H9 (cell line): ENCODE measurements at places on chromosomes 3 and 15. TPM values are rescaled to one million over a fixed set of nuclear protein-coding genes. Genes with fewer than 3 reads are reported as not detected.

PPARG gene
- 0.42 TPM in 1 of 2 replicates, not detected in the other for total RNA-seq

MAP6D1 gene
- 5.6 and 7.1 TPM in 2 replicates for total RNA-seq

CCR5 gene
- total RNA-seq, result not detected in 2 replicates

ARL14 gene
- total RNA-seq, result not detected in 2 replicates

GMNC gene
- total RNA-seq, result not detected in 2 replicates

RSL24D1 gene
- 111 and 112 TPM in 2 replicates for total RNA-seq

SPSB4 gene
- 6.0 and 6.2 TPM in 2 replicates for total RNA-seq

ROPN1 gene
- total RNA-seq, result not detected in 2 replicates

CD80 gene
- total RNA-seq, result not detected in 2 replicates

KLHL6 gene
- not detected in 2 replicates for total RNA-seq

DNA sequence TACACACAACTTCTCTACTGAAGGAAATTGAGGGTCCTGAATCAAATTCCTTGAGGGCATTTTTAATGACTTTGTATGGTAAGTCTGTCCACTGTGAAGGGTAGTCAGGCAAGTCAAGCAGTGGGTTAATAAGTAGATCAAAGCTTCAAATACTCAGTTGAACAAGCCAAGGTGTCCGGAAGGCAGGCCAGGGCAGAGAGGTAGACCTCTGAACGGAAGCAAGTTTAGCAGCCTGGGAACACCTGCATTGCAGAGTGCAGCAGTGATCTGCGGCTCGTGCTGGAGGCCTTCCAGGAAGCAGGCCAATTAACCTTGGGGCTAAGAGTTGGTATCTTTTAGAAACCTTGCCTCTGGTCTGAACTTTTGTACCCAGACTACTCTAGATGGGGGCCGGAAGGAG, 143.8 kb downstream of the LRTM1 start:
- no peak for DNase-seq

DNA sequence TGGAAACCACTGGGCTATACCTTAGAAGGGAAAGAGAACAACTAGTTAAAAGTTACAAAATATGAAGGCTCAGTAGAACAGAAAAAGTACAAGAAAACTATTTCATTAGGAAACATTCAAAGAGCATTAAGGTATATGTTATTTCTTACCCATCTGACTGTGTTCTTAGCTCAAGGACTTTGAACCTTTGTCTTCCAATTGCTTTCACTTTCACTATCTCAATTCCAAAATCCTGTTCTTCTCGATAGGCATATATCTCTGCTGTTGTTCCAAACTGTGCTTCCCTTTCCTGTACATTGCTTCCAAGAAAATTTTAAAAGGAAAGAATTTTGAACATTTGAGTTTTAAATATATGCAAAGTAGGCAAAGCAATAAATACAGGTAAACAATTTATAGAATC, 6.9 kb downstream of the CRBN start:
- no peak for DNase-seq

DNA sequence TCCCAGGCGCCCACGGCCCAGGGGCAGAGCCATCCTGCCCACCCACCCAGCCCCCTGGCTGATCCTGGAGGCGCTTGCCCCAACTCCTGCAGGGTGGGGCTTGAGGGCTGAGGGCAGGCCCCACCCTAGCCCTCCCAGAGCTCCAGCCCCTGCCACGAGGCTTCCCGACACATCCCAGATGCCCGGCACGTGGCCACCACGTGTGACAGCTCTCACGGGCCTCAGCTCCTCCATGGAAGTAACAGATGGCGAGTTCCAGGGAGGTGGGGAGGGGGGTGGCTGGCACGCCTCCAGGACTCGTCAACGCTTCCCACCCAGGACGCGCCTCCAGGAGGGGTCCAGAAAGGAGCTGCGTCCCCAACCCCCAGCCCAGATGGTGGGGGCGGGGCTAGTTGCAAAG, 29.1 kb downstream of the PLXND1 start:
- DNase-seq, result no peak

GRCh38 chr3:77096966-77097890, 57.3 kb downstream of the ROBO2 start:
- no peak for DNase-seq

DNA sequence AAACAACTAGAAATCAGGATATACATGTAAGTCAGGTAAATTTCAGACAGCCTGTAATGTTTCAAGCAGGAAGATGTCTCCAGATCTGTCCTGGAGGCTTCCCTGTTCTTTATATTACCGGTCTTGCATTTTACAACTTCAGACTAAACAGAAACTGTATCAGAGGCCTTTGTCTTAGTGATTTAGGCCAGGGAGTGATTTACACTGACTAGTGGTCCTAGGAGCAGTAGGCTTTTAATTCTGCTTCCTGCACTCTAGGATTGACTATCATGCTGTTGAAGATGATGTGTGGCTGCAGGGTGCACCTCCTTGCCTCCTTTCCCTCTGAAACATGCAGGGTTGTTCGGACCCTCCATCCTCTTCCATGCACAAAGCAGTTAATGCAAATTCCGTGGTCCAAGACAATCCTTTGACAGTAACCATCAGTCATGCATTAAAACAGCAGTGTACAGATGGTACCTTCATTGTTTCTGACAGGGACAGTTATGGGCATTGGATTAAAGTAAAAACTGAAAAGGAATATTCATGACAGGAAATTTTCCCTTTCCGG, 27.6 kb downstream of the CHRNA7 start:
- DNase-seq, result no peak

- DNase-seq, result no peak
Observed at GRCh38 chr3:111837112-111837511, 22.0 kb upstream of the PHLDB2 start.

DNA sequence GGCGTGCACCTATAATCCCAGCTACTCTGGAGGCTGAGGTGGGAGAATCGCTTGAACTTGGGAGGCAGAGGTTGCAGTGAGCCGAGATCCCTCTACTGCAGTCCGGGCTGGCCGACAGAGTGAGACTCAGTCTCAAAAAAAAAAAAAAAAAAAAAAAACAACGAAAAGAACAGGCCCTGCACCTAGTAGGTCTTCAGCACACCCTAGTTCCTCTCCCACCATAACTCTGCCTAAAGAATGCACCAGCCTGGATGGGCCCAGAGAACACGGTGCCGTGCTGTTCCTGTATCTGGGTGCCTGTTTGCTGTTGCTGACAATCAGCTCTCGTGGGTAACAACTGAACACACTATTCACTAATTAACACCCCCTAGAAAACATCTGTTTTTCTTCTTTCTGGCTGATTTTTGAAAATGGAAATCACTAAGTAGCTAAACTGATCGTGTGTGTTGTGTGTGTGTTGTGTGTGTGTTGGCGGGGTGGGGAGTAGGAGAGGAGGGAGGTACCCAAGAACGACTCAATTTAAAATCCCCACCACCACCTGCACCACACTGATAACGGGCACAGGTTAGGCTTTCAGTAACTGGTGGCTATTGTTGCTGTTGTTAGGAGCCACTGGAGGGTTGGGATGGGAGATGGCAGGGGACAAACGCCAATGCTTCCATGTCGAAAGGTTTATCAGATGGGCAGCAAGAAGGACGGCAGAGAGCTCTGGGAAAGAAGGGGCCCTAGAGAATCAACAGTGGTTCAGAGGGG, 40.6 kb upstream of the MEX3B start:
- DNase-seq, result no peak

- DNase-seq, result no peak
Observed at GRCh38 chr3:125085166-125085565, 29.4 kb upstream of the HEG1 start.

GRCh38 chr3:51703068-51703760, 3.7 kb upstream of the GRM2 start:
- DNase-seq, result no peak

GRCh38 chr3:5141760-5142159, 19.7 kb downstream of the ARL8B start:
- DNase-seq, result no peak

- peak; percentile 59 for DNase-seq
Observed at GRCh38 chr3:20511863-20512505, 326.0 kb upstream of the SGO1 start.

- DNase-seq, result no peak
Observed at GRCh38 chr3:191345334-191345733, 15.0 kb upstream of the UTS2B start.

DNA sequence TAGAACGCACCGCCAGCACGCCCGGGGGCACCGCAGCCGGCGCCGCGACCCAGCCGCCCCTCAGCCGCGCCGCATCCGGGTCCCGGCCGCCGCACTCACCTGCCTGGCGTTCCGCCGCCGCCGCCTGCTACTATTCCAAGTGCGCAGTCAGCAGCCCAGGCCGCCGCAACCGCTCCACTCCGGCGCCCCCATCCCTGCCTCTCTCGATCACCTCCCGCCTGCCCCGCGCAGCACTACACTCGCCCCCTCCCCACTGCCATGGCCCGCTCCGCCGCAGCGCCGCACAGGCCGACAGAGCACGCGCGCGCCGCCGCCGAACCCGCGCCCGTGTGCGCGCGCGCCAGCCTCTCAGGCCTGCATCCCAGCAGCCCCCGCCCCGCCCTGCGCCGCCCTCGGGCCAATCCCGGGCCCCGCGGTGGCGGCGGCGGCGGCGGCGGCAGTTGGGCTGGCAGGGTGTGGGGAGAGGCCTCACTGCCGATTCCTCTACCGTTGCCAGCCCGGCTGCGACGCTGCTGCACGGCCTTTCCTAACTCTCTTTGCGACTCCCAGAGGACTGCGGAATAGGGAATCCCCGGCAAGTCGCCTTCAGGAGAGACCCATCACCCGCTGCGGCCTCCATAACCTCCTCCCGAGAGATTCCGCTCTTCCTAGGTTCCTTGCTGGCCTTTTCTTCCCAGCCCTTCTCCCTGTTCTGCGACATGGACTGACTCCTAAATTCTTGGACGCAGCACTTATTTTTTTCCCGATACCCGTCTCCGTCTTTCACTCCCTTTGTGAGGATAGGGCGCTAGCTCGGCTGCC, at the start of gene PIK3CB:
Gene PIK3CB (minus strand): TSS at position 333 of the 801 bp plus-strand sequence. CDS start 75,585 bp downstream, outside the sequence.
- DNase-seq, result peak; percentile 92

- DNase-seq, result no peak
Observed at GRCh38 chr15:100167884-100168375, 173.8 kb downstream of the ADAMTS17 start.

- DNase-seq, result peak; percentile 52
Observed at GRCh38 chr15:76058714-76059319, 968 bp upstream of the TMEM266 start.

DNA sequence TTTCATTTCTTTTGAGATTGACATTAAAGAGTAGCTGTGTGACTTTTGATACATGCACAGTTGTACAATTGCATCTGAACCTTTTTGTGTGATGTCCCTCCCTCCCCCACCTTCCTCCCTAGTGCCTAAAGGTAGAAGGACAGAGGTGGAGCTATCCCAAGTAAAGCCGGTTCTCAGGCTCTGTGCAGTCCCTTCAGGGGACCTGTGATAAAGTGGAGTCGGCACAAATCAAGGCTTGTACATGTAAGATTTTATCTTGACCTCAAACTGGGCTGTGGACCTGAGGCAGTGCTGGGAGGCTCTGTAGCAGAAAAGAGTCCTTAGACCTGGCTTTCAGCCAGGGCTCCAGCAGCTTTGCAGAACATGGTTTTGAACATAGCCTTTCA, 55.5 kb upstream of the CMTM7 start:
- DNase-seq, result no peak

GRCh38 chr15:40695469-40695890, 506 bp downstream of the RAD51 start:
- DNase-seq, result no peak

DNA sequence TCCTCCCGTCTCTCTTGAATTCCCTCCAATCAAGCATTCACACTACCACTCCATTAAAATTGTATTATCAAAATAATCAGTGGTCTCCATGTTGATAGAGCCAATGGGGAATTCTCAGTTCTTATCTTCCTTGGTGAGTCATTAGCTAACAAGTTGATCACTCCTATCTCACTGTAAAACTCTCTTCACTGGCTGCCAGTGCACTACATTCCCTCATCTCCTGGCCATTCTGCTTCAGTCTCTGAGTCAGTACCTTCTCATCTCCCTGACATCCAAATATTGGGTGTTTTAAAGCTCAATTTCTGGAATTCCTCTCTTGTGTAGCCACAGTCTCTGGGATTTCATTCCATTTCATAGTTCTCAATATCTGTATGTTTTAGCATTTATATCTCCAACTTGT, 175.2 kb downstream of the ALDH1A2 start:
- no peak for DNase-seq

- DNase-seq, result no peak
Observed at GRCh38 chr3:114698146-114699105, 404.6 kb downstream of the TIGIT start.

DNA sequence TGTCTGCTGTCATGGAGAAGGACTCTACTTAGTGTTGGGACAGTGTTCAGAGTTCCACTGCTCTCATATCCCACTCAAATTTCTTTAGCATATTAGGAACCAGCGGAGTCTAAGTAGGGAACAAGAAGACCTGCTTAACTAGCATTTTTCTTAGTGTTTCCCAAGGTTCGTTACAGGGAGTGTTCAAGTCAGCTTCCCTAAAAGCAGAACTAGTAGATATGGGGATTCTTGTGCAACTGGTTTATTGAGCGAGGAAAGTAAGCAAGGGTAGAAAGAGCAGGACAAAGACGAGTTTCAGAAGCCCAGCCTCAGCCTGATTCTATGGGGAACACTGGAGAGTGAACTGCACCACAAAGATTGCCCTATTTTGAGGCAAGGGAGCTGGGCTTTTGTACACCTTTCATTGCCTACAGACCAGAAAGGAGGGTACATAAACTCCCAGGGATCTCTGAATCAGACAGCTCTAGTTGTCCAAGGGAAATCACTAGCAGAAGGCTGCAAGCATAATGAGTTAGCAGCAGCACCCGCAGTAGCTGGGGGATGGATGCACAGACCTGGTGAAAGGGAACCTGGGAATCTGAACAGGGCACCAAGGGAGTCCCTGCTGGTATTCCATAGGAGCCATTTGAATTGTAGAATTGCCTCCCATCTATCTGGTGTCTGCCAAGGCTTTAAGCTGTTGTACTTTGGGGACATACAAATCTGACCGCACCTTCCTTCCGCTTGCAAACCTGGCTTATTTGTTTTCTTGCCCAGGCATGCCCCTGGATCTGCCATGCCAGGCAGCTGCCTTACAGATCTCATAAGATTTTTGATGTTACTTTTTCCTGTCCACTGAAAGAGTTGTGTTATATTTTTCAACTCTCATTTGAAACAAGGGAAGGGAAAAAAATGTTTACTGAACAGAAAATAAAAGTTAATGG, 15.1 kb downstream of the CMTM7 start:
- no peak for DNase-seq

- DNase-seq, result no peak
Observed at GRCh38 chr3:99929745-99930139, 112.1 kb downstream of the CMSS1 start.

DNA sequence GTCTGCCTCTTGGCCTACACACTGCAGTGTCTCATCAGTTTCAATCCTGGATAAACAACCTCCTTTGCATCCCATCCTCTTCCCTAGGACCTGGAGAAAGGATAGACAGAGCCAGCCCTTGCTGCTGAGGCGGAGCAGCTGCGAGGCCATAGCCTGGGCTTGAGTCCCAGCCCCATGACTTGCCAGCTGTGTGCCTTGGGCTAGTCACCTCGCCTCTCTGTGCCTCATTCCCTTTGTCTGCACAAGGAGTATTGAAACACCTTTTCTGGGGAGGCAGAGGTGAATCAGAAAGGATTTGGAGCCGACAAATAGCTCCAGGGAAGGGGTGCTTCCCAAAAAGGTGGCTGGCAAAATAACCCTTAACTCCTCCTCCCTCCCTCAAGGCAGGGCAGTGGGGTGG, 65.0 kb upstream of the SLC6A1 start:
- peak; percentile 20 for DNase-seq
